LHCN-M2 (cell line): ENCODE measurements at places on chromosomes 7 and 10. TPM values are rescaled to one million over a fixed set of nuclear protein-coding genes. Genes with fewer than 3 reads are reported as not detected.

DENND2A gene
- total RNA-seq, result not detected in 2 replicates

SLC26A3 gene
- not detected in 2 replicates for total RNA-seq

MRC1 gene
- not detected in 2 replicates for total RNA-seq

- peak; percentile 96 for DNase-seq
Observed at GRCh38 chr7:128217030-128217805, 23.9 kb upstream of the LEP start.

DNA sequence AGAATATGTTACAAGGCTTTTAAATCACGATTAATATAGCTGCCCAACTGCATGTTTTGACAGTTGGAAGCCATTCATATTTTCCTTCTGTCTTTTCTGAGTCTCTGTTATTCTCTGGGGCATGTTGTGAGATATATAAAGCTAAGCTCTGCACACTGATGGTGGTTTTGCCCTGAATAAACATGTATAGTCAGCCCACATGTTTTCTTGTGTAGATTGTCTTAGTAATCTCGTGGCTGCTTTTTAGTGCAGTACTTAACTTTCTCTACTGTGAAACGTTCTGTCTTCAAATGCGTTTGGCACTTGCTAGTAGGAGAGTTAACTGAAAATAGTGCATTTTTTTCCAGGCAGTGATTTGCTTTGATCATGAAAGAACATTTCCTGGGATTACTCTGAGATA, 268.5 kb downstream of the DNAJB9 start:
- no peak for DNase-seq
